ENCODE measurements at places on chromosomes 11 and 22. TPM values are rescaled to one million over a fixed set of nuclear protein-coding genes. Genes with fewer than 3 reads are reported as not detected.
A peak's percentile ranks its signal among the peaks of the same experiment; 100 is the strongest.

DNA sequence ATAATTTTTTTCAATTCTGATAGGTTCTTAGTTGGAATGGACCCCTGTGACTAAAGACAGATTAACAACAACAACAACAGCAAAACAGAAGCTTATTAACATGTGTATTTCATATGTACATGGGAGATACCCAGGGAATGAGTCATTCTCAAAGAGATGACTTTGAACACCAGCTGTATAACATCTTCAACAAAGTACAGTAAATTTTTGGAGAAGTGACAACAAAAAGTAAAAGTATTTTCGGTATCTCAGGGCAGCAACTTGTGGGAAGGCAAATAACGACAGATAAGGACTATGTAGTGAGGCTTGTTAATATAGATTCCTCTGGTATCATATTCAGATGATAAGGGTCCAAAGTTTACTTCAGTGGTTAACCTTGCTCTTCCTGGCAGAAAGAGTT lies 573.4 kb upstream of the RAG2 start:
- no peak for DNase-seq

DNA sequence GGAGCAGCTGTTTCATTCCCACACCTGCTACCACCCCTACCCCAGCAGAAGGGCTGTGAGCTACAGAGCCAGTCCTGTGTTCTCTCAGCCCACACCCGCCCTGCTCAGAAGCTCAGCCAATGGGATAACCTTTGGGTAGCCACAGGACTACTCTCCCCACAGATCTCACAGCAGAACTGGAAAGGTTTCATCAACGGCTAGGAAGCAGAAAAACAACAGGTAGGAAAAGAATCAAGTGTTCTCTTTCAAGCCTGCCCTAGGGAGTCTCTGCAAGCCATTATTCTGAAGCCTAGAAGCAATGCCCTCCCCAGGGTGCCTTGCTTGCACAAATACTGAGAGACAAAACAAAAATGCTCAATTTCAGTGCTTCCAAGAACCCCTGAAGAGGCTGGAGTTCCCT lies 77.2 kb downstream of the TMPRSS5 start:
- DNase-seq: no peak

GRCh38 chr22:35328472-35328885 lies 28.8 kb downstream of the TOM1 start:
- DNase-seq: no peak

GRCh38 chr11:126352163-126352562 lies 3.3 kb upstream of the ST3GAL4 start:
- no peak for DNase-seq

- DNase-seq: peak; percentile 20
These were observed 15.2 kb downstream of the PIM3 start for GRCh38 chr22:49975543-49976389.

GRCh38 chr11:57487021-57487778 lies 26.9 kb downstream of the RTN4RL2 start:
- no peak for DNase-seq

GRCh38 chr11:19924311-19924710 lies 211.7 kb downstream of the NAV2 start:
- DNase-seq: no peak

DNA sequence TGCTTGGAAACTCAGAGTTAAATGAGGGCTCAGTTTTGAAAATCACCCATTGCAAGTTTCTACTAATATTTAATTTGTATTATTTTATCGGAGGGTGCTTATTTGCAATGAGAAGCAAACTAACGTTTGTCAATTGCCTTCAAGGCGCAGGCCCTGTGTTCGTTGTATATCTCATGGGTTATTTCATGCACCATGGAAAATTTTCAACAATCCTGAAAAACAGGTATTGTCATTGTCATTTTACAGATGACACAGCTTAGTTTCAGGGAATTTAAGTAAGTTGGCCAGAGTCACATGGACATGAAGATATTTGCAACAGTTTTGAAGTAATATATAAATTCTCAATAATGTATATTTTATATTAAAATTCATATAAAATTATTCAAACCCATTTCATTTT lies 157.7 kb upstream of the MTMR2 start:
- DNase-seq: no peak

DNA sequence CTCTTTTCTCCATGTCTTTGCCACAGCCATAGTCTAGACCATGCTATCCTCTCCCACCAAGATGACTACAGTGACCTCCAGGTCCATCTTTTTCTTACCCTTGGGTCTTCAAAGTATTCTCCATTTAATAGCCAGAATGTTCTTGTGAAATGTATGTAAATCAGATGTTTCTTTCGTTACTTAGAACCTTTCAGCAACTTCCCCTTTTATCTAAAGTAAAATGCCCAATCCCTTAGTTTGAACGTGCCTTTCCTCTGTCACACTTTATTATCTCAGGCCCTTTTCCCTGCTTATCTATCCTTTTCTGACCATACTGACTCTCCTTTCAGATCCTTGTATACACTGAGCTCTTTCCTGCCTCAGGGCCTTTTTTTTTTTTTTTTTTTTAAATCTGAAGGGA lies 17.9 kb downstream of the RBM4B start:
- DNase-seq: no peak

DNA sequence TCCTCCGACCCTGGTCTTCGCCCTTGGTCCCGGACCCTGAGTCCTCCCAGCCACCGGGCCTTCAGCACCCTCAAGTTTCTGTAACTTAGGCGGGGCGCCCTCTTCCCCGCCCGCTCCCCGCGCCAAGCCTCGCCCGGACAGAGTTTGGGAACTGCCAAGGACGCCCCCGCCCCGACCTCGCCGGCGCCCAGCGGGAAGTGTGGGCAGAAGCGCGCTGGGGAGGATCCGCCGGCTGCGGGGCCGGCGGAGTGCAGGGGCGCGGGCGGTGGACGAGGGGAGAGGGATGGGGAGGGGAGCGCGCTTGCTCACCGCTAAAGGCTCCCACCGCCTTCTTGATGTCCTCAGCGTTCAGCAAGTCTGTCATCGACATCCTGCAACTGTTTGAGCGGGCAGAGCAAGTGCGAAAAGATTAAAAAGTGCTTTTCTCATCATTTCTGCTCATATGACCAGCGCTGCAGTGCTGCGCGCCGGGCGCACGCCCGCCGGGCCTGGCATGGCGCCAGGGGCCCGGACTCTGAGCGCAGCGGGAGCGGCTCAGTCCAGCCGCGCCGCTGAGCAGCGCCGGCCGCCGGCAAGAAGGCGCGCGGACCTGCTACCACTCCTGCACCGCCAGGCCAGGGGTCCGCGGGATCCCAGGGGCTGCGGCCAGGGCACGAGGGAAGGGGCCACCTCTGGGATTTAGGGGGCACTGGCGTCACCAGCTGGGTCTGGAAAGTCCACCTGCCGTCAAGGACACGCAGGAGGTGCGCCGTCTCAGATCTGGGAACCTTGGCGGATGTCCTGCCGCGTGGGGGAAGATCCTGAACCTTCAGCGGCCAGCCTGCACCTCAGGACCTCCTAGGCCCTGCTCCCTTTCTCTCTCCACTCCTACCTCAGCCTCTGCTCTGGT lies at the start of gene PVALB:
Gene PVALB (minus strand): TSS at position 400 of the 889 bp plus-strand sequence. CDS start 30 bp downstream, at position 370.
- DNase-seq: no peak

GRCh38 chr11:62431171-62431901 lies 12.5 kb downstream of the SCGB1A1 start:
- DNase-seq: no peak

DNA sequence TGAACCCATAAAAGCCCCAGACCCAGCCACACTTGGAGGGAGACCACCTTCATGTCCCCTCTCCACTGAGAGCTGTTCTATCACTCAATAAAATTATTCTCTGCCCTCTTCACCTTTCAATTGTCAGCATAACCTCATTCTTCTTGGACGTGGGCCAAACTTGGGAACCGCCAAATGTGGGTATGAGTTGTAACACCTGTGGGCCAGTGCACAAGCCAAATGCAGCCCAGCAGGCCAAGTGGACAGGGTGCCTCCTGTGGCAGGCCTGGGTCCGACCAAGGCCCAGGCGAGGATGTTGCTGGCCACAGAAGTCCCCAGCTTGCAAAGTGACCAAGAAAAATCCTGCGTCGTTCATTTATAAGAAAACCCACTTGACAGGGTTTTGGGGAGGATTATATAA lies 621.2 kb downstream of the METTL15 start:
- no peak for DNase-seq

- DNase-seq: no peak
These were observed 207.7 kb upstream of the LRRC4C start for GRCh38 chr11:41666951-41667653.

DNA sequence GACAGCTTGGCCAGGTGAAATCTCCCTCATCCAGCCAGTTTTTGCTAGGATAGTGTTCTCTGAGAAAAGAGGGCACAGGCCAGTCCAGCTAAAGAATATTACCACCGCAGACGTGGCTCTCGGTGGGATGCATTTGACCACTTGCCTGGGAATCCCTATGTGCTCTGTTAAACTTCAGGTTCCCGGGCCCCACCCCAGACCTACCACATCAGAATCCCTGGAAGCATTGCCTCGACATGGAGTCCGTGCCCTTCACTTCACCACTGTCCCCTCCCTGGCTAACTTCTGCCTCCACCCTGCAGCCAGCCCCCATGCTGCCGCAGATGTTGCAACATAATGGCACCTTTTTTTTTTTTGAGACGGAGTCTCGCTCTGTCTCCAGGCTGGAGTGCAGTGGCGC lies 56.9 kb upstream of the EMID1 start:
- DNase-seq: no peak

DNA sequence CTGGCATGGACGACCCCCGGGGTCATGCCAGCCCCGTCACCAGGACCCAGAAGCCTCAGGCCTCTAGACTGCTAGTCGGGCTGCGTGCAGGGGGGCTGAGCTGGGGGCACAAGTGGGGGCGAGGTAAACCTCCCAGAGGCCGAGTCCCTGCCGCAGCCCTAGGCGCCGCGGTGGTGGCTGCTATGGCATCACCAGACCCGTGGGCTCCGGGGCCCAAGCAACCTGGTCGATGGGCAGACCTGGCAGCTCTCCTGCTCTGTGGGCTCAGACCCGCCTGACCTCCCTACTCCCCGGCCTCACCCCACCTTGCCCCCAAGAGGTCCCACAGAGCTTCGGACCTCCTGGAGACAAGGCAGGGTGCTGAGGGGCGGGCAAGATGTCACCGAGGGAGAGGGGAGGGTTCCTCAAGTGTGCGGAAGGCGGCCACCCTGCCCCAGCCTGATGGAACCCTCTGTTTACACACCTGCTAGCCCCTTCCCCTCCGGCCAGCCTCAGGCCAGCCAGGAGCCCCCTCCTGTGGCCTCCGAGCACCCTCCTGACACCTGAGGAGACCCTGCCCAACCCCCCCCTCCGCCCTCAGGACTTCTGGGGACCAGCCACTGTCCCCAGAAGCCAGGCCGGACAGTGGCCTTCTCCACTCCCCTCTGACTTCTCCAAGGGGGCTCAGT lies 9.4 kb downstream of the IGF2 start:
- DNase-seq: no peak

DNA sequence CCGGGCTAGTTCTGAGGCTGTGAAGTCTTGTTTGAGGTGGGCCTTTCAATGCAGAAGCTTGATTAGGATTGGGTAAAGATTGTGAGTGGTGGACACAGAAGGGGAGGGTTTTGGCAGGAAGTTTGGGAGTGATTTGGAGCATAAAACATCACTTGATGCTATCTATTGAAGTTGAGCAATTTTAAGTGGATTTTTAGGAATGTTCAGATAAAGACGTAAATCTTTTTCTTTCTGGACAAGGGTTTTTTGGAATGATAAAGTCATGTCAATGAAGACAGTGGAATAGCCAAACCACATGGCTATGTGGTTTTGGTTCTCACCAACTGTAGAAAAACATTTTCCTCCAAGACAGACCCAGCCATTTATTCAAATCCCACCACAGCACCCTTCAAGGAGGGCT lies 111.2 kb upstream of the SNX19 start:
- DNase-seq: no peak

GRCh38 chr22:28442711-28443525 lies 236.7 kb downstream of the TTC28 start:
- DNase-seq: no peak

- no peak for DNase-seq
These were observed 17.2 kb downstream of the DLAT start for GRCh38 chr11:112042161-112042960.

DNA sequence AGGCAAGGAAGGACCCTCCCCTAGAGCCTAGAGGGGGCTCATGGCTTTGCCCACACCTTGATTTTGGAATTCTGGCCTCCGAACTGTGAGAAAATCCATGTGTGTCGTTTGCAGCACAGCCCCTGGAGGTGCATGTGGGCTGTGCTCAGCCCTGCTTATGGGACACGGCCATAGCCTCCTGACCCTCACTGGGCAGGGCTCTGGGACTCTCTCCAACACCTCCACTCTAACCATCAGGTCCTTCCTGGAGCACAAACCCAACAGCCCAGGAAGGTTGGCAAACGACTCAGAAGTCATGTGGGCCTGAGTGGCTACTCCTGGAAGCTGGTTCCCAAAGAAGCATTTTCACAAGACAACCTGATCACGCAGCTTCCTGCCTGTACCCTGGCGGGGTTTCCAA lies 144.1 kb downstream of the CTTN start:
- no peak for DNase-seq

GRCh38 chr11:125176866-125177265 lies 12.3 kb downstream of the PKNOX2 start:
- DNase-seq: no peak

GRCh38 chr11:75632962-75633361 lies 35.9 kb downstream of the MAP6 start:
- no peak for DNase-seq

- DNase-seq: no peak
These were observed 37.0 kb downstream of the KIAA1671 start for GRCh38 chr22:24989541-24989951.

GRCh38 chr22:37483050-37483449 lies 3.1 kb downstream of the MFNG start:
- no peak for DNase-seq

Gene ROM1
- total RNA-seq: 11.7 TPM

Gene TMPRSS5
- total RNA-seq: 0.84 TPM

Gene TIGD3
- total RNA-seq: 0.36 TPM

Gene AGBL2
- 1.7 TPM for total RNA-seq

Gene GPR137
- 20.6 TPM for total RNA-seq

Gene RTN4R
- 0.79 TPM for total RNA-seq

Gene MS4A6E
- 3.8 TPM for total RNA-seq

Gene SCO2
- 11.0 TPM for total RNA-seq

Gene BACE1
- total RNA-seq: 24.0 TPM

Gene PGA4
- total RNA-seq: 17.0 TPM

Gene TRIM29
- 1.3 TPM for total RNA-seq

Gene CRYBB2
- total RNA-seq: not detected

Gene RASL10A
- total RNA-seq: 1.5 TPM

Gene HSPB2
- 3.1 TPM for total RNA-seq

All from omental fat pad (tissue), 4 donors.